ENCODE measurements at places on chromosomes 1 and 21.

GRCh38 chr1:184497959-184498723 is 111.3 kb downstream of the C1orf21 start:
- DNase-seq, result no peak

- no peak for DNase-seq
These were observed 79.2 kb downstream of the HFM1 start for GRCh38 chr1:91325456-91325855.

DNA sequence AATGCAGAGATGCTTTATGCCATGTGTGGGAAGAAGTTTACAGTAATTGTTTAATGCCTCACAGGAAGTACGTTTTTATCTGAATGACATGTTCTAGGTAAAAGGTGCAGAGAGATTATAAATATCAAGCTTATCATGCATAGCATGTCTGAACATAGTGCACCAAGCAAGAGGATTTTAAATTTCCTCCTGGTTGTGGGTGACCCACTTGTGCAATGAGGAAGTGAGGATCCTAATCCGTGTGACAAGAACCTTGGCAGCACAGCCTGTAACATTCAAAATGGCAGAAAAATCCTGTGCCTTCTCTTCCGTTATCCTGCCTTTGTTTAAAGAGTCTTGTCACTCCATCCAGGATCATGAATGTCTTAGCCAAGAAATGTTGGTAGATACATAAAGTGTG is 75.6 kb downstream of the PLA2G4A start:
- DNase-seq, result no peak

DNA sequence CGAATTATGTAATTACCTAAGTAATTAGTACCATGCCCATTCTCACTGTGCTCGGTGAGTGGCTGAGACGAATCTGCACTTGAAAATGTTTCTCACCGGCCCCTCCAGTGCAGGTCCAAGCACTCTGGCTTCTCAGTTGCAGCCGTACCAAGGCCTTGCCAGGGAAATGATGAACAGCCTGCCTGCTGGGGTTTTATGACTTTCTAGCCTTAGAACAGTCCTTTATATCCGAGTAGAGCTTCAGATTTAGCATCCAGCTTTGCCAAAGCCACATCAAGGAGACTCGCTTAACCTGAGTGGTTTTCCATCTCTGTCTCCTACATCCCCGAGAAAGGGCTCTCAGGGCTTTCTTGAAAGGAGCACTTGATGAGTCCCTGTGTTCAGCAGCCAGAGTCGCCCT is 83.4 kb downstream of the GREM2 start:
- no peak for DNase-seq

DNA sequence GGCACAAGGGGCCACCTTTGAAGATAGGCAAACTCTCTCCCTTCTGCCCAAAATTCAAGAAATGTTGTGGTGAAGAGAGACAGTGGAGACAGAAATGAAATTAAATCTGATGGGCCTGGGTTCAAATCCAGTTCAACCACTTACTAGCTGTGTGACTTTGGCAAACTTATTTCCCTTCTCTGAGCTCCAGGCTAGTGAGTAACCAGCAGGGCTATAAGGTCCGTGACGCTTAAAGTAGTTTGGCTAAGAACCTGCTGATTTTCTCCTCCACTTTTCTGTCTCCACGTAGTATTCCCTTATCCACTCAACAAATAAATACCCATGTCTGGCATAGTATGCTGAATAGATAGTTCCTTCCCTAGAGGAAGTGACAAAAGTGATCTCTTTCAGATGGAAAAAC is 1.9 kb downstream of the SLC2A1 start:
- DNase-seq, result no peak

GRCh38 chr21:42781150-42781970 is 98.0 kb downstream of the WDR4 start:
- DNase-seq, result no peak

DNA sequence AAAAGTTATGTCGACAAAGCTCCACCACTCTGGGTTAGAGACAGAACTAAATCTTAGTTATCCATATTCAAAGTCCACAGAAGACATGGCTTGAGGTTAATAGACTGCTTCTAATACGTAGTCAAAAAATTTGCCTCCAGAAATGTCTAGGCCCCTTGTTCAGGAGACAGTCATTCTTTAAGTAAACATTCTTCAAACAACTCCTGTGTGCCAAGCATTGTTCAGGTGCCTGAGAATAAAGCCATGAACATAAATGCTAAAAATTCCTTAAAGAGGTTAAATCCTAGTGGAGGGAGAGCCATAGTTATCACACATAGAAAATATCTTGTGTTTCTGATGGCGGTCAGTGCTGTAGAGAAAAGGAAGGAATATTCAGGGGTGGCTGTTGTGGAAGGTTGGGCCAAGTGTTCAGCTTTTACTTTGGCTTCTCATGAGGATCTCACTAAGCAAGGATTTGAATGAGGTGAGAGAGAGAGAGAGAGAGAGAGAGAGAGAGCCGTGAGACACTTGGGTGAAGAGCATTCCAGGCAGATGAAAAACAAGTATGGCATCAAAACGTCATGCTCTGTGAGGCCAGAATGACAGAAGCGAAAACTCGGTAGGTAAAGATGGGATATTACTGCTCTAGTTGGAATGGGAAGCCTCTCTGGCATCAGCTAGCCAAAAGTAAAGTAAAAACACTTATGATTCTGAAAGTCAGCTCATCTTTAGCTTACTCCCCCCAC is 187.1 kb downstream of the GREM2 start:
- DNase-seq, result no peak

DNA sequence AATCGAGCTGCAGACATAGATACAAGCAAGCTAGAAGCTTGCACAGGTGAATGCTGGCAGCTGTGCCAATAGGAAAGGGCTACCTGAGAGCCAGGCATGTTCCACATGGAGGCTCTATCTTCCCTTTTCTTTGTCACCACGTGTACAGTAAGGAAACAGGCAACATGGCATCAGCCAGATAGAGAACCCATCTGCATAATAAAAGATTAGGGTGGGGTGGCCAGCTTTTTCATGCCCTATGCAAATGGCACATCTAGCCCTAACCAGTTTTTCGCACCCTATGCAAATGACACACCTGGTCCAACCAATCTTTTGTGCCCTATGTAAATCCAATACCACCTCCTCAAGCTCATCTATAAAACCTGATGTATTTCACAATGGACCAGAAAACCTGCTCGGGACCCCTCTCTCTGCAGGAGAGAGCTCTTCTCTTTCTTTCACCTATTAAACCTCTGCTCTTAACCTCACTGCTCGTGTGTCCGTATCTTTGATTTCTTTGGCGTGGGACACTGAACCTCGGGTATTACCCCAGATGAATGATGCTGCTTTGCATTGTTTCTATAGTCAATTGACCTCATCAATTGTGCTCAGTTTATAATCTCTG is 93.9 kb downstream of the SLC30A10 start:
- no peak for DNase-seq

GRCh38 chr1:169081503-169082123 is 24.9 kb upstream of the ATP1B1 start:
- DNase-seq, result no peak

Data from GM18507 (cell line).